ENCODE measurements at places on chromosomes 7 and 10. TPM values are rescaled to one million over a fixed set of nuclear protein-coding genes. Genes with fewer than 3 reads are reported as not detected.

Gene MAGI2
- total RNA-seq = 1.2 TPM

Gene SPDYE9
- total RNA-seq = not detected

Gene OR2A12
- total RNA-seq = not detected

Gene TET1
- 0.66 TPM for total RNA-seq

Gene PLAU
- 4.3 TPM for total RNA-seq

Gene CRPPA
- 2.5 TPM for total RNA-seq

Gene FAM24B
- 0.59 TPM for total RNA-seq

Gene CYP2E1
- total RNA-seq = 5,193 TPM

Gene TWIST1
- total RNA-seq = not detected

Gene MYL10
- not detected for total RNA-seq

Gene SLC18A3
- not detected for total RNA-seq

Gene FAM20C
- 36.3 TPM for total RNA-seq

Gene FAM25G
- total RNA-seq = not detected

Gene C10orf67
- total RNA-seq = not detected

Gene GNG11
- total RNA-seq = 2.9 TPM

Gene C10orf62
- 1.2 TPM for total RNA-seq

Gene AKR1D1
- total RNA-seq = 43.8 TPM

Gene ACTL6B
- total RNA-seq = not detected

Gene FAM25A
- not detected for total RNA-seq

Gene BAMBI
- 15.1 TPM for total RNA-seq

Gene TRIM50
- not detected for total RNA-seq

Gene SLC29A4
- total RNA-seq = 7.7 TPM

Gene HOXA10
- not detected for total RNA-seq

Gene CUZD1
- total RNA-seq = not detected

Gene HILPDA
- 3.2 TPM for total RNA-seq

Gene SLC35B4
- total RNA-seq = 10.3 TPM

Gene CELF2
- total RNA-seq = 6.2 TPM

Gene ERVW-1
- total RNA-seq = not detected

Gene COL28A1
- total RNA-seq = not detected

All from right lobe of liver (tissue), 6 donors.